Spinal cord (tissue), 10 donors: ENCODE measurements at places on chromosomes 5 and 9.

- no peak for DNase-seq
Observed at GRCh38 chr5:141369994-141370848, at the start of gene PCDHGB3. TSS of gene PCDHGB3 (plus strand) at chr5:141370242. CDS start at chr5:141370395, 153 bp downstream.

- DNase-seq = no peak
Observed at GRCh38 chr5:123094919-123095797, 6.1 kb downstream of the PRDM6 start.

GRCh38 chr5:133240425-133241091 is 188.7 kb downstream of the HSPA4 start:
- no peak for DNase-seq

- no peak for DNase-seq
Observed at GRCh38 chr9:18020121-18020745, 441.4 kb downstream of the SH3GL2 start.

DNA sequence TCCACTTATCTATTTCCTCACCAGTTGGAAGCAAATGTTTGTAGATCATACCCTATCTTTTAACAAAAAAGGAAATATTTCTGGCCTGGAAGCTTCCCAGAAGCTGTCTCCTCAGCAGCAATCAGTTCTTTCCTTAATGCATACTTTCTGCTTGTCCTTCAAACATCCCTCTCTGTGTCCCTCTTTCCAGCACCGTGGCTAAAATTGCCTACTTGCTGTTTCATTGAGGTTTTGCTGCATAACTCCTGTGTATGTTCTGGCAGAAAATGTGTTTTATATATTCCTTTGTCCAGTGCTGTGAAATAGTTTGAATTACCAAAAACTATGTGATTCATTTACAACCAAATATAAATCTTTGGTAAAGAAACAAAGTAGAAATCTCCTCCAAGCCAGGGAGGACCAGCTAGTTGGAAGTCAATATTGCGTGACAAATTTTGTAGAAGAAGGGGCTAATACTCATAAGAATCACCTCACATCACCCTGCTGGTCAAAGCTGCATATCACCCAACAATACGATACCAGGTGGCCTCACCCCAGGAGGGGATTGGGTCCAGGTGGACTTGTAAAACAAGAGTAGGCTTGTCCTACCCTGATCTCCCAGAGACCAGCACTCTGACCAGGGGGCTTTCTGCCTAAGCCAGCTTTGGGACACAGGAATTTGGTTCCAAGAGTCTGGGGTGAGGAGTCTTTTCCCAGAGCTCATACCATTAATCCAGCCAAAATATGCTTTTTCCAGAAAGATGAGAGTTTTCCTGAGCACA is 198.4 kb upstream of the SNX2 start:
- no peak for DNase-seq

DNA sequence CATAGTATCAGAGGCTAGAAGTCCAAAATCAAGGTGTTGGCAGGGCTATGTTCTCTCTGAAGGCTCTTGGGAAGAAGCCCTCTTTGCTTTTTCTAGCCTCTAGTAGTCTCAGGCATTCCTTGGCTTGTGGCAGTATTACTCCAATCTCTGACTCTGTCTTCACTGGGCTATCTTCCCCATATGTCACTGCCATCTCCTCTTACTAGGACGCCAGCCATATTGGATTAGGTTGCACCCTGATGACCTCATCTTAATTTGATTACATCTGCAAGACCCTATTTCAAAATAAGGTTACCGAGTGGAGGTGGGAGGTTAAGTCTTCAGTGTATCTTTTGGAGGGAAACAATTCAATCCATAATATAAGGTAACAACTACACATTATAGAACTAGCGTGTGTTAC is 21.3 kb upstream of the EBF1 start:
- DNase-seq = no peak

- DNase-seq = no peak
Observed at GRCh38 chr5:78903353-78903752, 81.8 kb downstream of the ARSB start.

DNA sequence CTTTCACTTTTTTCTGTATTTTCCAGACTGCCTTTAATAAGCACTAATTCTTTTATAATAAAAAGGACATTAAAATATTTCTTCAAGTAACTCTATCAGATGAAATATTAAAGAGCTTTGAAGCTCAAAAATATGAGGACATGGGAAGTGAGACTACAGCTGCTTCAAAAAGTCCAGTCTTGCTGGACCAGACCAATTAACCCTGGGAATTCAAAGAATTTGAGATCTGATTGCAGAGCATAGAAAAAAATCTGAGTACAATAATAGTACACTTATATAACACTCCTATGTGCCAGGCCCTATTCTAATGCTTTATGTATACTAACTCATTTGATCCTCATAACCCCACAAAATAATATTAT is 9.8 kb downstream of the TMEM245 start:
- no peak for DNase-seq

DNA sequence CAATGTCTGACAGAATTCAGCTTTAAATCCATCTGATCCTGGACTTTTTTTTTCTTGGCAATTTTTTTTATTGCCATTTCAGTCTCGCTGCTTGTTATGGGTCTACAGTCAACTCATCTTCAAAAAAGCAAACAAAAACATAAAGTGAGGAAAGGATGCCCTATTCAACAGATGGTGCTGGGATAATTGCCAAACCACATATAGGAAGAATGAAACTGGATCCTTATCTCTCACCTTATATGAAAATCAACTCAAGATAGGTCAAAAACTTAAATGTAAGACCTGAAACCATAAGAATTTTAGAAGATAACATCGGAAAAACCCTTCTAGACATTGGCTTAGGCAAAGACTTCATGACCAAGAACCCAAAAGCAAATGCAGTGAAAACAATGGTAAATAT is 389.1 kb upstream of the ST8SIA4 start:
- no peak for DNase-seq

DNA sequence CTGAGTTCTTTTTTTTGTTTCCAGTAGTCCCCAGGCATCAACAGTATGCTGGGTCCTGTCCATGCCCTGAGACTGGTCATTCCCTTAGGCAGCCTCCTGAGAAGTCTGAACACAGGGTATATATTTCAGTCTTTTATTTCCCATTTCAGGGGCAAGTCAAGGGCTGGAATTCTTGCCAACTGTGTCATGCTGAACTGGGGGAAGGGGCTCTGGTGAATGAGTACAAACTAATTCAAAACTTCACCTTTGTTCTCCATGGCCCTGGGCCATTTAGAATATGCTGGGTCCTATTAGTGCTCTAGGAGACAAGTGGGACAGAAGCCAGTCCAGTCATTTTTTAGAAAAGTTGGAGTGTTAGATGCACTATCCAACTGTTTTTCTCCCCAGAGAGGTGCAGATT is 170.3 kb downstream of the TMC1 start:
- no peak for DNase-seq

- DNase-seq = no peak
Observed at GRCh38 chr9:15182101-15182551, 124.9 kb downstream of the TTC39B start.

DNA sequence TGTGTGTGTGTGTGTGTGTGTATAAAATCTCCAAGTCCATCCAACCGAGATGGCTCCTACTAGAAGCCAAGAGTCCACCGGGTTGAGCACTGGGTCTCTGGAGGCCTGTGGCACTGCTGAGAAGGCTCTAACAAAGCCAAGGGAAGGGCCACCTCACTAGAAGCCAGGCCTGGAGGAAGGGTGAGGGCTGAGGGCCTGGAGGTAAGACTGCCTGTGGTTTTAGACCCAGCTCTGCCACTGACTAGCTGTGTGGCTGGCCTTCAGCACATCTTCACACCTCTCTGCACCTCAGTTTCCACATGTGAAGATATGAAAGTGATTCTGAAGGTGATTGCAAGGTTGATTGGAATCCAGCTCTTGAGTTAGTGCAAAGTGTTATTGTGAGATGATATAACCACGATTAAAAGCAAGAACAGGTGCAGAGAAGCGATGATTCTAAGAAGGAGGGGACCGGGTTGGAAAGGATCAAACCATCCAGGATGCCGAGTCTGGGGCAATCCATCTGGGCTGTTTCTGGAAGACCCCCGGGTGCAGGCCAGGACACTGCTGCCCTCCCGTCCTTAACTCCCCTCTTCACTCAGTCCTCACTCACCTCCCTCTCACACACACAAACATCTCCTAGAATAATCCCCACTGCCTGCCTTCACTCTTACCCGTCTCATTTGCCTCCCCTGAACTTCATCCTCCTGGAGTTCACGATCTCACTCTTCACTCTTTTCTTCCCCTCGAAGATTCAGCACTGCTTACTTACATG is 2.3 kb downstream of the IL4 start:
- DNase-seq = no peak

DNA sequence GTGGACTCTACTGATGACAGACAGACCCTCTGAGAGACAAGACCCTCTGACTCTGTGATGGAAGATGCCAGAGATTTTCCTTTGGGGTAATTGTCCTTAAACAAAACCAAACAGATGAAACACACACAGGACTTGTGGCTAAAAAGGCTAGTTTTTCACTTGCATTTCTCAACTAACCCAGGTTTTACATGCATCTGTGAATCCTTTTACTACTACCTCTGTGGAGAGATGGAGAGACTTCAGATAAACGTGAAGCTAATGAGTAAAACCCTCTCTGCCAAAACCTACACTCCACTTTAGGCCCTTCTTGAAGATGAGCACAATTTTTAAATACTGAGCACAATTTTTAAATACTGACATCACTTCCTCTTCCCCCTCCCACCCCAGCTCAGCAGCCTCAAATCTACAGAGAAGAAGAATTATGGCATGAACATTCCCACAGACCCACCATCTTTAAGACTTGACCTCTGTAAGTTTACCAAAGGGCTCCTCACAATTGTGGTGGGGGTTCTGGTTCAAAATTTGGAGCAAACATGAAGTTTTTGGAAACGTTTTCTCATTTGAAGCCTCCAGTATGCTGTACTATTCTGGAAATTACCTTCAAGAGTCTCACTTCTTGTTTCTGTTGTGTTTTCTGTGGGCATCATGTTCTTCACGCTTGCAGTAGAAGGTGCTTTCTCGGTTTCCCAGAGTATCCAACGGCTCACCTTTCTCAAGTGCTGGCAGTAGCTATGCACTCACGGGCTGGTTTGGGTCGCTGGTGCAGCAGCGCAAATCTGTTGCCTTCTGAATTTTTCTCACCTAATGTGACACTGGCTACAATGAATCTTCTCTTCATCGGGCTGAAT is 42.7 kb downstream of the ACER2 start:
- no peak for DNase-seq

DNA sequence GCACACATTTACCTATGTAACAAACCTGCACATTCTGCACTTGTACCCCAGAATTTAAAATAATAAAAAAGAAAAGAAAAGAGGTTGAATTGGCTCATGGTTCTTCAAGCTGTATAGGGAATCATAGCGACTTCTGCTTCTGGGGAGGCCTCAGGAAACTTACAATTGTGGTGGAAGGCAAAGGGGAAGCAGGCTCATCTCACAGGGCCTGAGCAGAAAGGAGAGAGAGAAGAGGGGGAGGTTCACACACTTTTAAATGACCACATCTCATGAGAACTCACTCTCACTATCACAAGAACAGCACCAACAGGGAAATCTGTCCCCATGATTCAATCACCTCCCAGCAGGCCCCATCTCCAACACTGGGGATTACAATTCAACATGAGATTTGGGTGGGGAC is 214.6 kb downstream of the CDK5RAP2 start:
- no peak for DNase-seq

DNA sequence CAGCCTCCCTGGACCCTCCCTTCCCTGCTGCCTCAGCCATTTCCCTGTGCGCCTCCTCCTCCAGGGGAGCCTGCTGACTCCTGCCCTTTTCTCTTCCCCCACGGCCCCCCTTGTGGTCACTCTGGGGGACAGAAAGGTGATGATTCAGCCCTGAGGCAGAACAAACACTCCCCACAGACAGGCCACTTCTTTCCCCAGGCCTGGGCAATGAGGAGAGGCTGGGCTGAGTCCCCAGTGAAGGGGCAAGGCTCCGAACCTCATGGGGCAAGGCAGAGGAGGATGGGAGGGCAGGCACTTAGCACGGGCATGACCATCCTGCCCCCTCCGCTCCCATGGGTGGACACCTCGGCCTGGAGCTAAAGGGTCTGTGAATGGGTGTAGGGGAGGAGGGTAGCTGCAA is 21.0 kb downstream of the CSF1R start:
- DNase-seq = no peak

DNA sequence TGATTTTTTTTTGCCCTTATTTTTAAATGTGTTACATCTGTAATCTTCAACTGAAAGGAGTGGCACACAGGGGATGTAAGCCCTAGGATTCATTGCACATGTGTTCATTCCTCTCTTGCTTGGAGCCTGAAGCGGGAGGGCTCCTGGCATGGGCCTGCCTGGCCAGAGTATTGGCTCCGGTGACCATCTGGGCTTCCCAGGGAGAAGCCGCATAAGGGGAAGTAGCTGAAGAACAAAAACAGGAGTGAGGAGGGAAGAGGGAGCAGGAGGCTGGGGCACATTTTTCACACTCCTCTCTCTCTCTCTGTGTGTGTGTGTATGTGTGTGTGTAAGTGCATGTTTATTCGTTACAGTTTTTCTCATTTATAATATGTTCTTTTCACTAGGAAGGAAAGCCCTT is 269.9 kb downstream of the PRR16 start:
- DNase-seq = no peak

DNA sequence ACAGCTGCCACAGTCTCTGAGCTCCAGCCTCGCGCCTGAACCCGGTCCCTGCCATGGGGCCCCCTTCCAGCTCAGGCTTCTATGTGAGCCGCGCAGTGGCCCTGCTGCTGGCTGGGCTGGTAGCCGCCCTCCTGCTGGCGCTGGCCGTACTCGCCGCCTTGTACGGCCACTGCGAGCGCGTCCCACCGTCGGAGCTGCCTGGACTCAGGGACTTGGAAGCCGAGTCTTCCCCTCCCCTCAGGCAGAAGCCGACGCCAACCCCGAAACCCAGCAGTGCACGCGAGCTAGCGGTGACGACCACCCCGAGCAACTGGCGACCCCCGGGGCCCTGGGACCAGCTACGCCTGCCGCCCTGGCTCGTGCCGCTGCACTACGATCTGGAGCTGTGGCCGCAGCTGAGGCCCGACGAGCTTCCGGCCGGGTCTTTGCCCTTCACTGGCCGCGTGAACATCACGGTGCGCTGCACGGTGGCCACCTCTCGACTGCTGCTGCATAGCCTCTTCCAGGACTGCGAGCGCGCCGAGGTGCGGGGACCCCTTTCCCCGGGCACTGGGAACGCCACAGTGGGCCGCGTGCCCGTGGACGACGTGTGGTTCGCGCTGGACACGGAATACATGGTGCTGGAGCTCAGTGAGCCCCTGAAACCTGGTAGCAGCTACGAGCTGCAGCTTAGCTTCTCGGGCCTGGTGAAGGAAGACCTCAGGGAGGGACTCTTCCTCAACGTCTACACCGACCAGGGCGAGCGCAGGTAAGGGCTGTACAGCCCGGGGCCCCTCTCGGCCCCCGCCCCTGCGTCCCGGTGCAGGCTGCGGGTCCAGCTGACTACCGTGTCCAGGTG is 509 bp downstream of the LVRN start:
- no peak for DNase-seq

GRCh38 chr9:92590377-92590776 is 54.6 kb upstream of the ECM2 start:
- no peak for DNase-seq

- DNase-seq = no peak
Observed at GRCh38 chr5:14229181-14229580, 86.0 kb downstream of the TRIO start.

- DNase-seq = no peak
Observed at GRCh38 chr9:91776409-91777291, 173.4 kb downstream of the ROR2 start.
